Colonic mucosa (tissue), 4 donors: ENCODE measurements at places on chromosomes 3 and 15. TPM values are rescaled to one million over a fixed set of nuclear protein-coding genes. Genes with fewer than 3 reads are reported as not detected.

Gene RTP4
- 5.3 TPM for total RNA-seq

Gene CFAP100
- total RNA-seq, result not detected

Gene GRK7
- total RNA-seq, result not detected

Gene GPR27
- total RNA-seq, result 0.61 TPM

Gene GPX1
- 235 TPM for total RNA-seq

Gene PRICKLE2
- total RNA-seq, result 7.6 TPM

Gene TLR9
- 0.27 TPM for total RNA-seq

Gene LEO1
- total RNA-seq, result 29.3 TPM

Gene TOMM70
- total RNA-seq, result 58.1 TPM

Gene PTX3
- 1.4 TPM for total RNA-seq

Gene SERPINI2
- total RNA-seq, result not detected

Gene C15orf62
- total RNA-seq, result 0.80 TPM

Gene ADGRG7
- total RNA-seq, result 3.2 TPM

Gene TAGLN3
- 1.8 TPM for total RNA-seq

Gene SCAANT1
- total RNA-seq, result not detected

Gene CCDC80
- total RNA-seq, result 36.6 TPM

Gene PRSS50
- not detected for total RNA-seq

Gene TRIM42
- not detected for total RNA-seq

Gene MAN2C1
- 176 TPM for total RNA-seq

Gene CA12
- total RNA-seq, result 339 TPM

Gene HYAL1
- 15.2 TPM for total RNA-seq

Gene RBPMS2
- 1.3 TPM for total RNA-seq

Gene ARRDC4
- total RNA-seq, result 23.4 TPM

Gene STRA6
- total RNA-seq, result not detected

Gene CCDC39
- not detected for total RNA-seq

Gene PDE12
- 34.5 TPM for total RNA-seq

Gene CCR2
- total RNA-seq, result 3.0 TPM

Gene GOLGA8M
- 0.44 TPM for total RNA-seq

Gene ADAMTS9
- 4.4 TPM for total RNA-seq

Gene ISG20
- total RNA-seq, result 43.5 TPM

Gene GABRR3
- not detected for total RNA-seq

Gene LRRN1
- total RNA-seq, result 0.24 TPM

Gene CADPS
- total RNA-seq, result 2.9 TPM

Gene AADACL2
- total RNA-seq, result not detected

Gene DGKG
- 0.64 TPM for total RNA-seq

Gene PTPRG
- 26.0 TPM for total RNA-seq

Gene ADPGK
- 29.8 TPM for total RNA-seq
